ENCODE measurements at places on chromosomes 1 and 21.

DNA sequence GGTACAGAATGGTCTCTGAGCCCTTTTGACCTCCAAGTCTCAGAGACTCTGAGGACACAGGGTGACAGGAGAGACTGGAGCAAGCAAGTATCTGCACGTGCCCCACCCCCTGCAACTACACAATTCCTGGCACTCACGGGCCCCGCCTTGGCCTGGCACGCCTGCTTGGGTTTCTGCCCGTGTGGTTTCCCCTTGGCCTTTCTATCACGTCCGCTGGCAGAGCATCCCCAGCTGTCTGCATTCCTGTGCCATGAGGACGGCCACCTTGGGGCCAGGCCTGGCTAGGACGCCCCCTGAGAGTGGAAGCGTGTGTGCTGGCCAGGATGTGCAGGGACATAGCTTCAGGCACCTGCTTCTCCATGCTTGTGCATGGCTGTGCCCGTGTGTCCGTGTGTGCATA is 14.3 kb upstream of the EDN2 start:
- no peak for DNase-seq

- no peak for DNase-seq
Measured at GRCh38 chr1:52913014-52913413, 8.5 kb downstream of the ECHDC2 start.

DNA sequence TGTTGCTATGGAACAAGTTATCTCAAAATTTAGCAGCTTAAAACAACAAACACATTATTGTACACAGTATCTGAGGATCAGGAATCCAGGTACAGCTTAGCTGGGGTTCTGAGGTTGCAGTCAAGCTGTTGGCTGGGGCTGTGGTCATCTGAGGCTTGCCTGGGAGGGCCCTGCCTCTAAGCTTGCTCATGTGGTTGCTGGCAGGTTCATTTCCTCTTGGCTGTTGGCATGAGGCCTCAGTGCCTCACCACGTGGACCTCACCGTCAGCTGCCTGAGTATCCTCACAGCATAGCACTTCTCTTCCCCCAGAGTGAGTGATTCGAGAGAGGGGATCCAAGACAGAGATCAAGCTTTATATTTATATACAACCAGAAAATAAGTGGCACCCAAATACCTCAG is 18.6 kb downstream of the NTPCR start:
- DNase-seq = no peak

DNA sequence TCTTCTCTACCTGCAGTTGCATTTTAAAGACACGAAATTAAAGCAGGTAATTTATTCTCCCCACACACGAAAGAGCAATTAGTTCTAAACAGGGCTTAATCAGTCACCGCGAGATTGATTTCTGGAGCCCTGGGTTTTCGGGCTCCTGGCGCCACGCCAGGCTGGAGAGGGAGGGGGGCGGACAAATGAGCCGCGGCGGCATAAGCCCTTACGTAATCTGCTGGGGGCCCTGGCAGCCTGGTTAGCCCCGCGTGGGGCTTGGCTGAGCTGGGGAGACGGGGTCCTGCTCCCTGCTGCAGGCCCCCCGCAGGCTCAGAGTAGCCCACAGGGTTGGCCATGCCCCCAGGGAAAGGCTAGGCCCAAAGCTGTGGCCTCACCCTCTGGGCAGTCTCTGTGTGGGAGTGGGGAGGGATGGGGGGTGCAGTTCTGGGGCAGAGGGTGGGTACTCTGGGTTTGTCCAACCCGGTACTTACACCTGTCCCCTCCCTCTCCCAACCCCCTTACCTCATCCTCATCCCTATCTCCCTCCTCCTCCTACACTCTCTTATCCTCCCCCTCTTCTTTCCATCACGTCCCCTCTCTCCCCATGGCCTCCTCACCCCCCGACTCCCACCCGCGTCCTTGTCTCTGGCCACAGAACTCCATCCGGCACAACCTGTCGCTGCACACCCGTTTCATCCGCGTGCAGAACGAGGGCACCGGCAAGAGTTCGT is 19.9 kb downstream of the FOXO6 start:
- peak; percentile 93 for DNase-seq

- DNase-seq = no peak
Measured at GRCh38 chr21:38777531-38777930, 28.2 kb upstream of the ETS2 start.

GRCh38 chr1:25634066-25634465 is 17.5 kb downstream of the MAN1C1 start:
- no peak for DNase-seq

- DNase-seq = no peak
Measured at GRCh38 chr1:178030467-178030866, 60.6 kb upstream of the SEC16B start.

- DNase-seq = no peak
Measured at GRCh38 chr1:98035602-98036002, 114.8 kb upstream of the DPYD start.

DNA sequence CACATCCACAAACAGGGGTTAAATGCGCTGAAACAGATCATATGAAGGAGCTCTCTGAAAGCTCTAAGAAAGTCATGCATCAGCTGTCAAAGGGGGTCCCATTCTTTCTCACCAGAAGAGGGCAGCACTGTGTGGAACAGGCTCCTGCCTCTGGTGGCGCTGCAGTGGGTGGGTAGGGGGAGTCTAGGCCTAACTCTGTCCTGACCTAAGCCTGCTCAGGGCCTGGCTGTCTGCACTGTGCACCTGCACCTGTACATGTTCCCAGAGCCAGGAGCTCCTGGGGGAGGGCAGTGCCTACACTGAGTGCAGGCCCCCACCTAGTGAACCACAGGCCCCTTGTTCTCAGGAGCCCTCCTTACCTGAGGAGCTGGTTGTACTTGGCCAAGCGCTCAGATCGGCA is 16.0 kb downstream of the ENO1 start:
- no peak for DNase-seq

GRCh38 chr1:9589719-9590157 is 1.0 kb downstream of the TMEM201 start:
- DNase-seq = no peak

- no peak for DNase-seq
Measured at GRCh38 chr1:57586842-57587241, 163.0 kb upstream of the DAB1 start.

DNA sequence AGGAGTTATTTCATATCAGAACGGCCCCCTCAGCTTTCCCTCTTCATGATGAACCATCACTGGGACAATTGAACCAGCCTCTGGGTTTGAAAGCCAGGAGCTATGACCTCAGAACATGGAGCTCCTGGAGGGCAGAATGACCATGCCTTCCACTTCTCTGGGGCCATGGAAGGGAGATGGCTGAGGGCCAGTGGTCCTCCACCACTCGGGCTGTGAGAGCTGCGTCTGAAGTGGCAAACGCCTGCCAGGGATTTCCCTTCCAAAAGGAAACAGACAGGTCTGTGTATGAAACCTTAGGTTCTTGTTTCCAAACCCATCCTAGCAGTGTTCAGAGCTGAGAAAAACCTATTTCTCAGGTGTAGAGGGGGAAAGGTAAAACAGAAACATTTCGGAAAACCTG is 22.5 kb downstream of the PKP1 start:
- no peak for DNase-seq

GRCh38 chr21:14092834-14093560 is 117.8 kb downstream of the LIPI start:
- DNase-seq = no peak

GRCh38 chr1:156553860-156554485 is 18.4 kb downstream of the IQGAP3 start:
- DNase-seq = no peak

DNA sequence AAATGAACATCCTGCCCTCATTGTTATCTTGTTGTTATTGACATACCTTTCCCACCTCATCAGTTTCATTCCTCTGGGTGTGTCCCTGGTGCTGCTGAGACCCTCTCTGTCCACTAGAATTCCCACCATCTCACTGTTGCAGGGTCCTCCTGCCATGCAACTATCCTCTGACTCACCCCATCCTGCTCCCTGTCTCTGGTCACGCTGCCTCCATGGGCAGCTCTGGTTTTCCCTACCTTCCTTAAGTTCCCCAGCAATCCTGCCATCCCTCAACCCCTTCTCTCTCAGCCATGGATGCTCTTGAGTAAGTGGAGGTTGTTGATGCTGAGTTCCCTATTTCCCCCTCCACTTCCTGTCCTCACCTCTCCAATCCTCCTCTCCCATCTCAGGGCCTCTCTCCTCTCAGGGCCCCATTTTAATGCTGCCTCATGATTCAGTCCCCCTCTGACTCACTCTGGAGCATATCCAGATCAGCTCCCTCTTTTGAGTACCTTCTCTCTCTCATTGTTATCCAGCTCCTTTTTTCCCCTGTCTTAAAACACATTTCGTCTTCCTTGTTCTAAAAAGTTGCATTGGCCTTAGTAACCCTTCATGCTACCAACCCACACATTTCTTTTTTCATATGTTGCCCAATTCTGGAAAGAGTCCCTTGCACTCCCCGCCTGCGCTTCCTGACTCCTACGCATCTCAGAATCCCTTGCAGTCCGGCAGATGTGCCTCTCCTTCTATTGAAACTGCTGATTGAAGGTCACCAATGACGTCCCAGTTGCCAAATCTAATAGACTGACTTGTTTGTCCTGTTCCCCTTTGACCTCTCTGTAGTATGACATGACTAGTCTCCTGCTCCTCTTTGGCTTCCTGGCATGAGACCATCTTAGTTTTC is 92.0 kb downstream of the CNIH3 start:
- no peak for DNase-seq

- no peak for DNase-seq
Measured at GRCh38 chr1:155017946-155018316, 15.3 kb downstream of the ZBTB7B start.

GRCh38 chr1:21317035-21317689 is 26.9 kb upstream of the ECE1 start:
- no peak for DNase-seq

- DNase-seq = no peak
Measured at GRCh38 chr1:209375097-209375496, 208.4 kb upstream of the CAMK1G start.

DNA sequence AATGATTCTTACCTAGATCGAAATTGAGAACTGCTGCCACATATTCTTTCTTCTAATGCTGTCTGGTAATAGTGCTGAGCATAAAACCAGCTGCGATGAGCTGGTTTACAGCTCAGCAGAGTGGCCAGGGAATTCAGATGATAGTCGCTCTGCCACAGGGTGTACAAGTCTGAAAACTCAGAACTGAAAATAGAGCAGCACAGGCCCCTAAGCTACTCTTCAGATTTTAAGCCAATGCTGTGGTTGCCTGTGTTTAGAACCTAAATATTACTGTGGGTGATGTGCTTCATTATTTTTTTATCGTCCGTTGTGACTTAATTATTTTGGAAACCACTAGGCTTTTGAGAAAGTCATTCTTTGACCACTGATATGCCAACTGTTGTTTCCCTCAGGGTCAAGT is 152.0 kb downstream of the ADGRL4 start:
- DNase-seq = no peak

DNA sequence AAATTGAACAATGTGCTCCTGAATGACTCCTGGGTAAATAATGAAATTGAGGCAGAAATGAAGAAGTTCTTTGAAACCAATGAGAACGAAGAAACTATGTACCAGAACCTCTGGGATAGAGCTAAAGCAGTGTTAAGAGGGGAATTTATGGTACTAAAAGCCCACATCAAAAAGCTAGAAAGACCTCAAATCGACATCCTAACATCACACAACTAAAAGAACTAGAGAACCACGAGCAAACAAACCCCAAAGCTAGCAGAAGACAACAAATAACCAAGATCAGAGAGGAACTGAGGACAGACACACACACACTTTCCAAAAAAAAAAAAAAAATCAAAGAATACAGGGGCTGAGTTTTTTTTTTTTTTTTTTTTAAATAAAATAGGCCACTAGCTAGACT is 564.2 kb downstream of the SMYD3 start:
- DNase-seq = no peak

GRCh38 chr1:191125950-191126349 is 648.3 kb upstream of the BRINP3 start:
- no peak for DNase-seq

DNA sequence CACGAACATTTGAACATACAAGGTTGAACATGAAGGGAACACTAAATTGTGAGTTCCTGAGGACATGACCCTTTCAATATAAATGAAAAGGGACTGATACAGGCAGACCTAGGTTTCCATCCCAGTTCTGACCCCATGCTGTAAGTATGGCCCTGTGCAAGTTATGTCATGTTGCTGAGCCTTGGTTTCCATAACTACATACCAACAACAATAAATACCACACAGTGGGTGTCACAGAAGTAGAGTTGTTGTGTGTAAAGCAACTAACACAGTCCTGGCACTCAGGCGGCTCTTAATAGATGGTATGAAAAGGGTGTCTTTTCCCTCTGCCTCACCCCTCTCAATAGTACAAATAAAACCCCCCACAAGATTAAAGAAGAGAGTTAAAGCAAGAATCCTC is 140.8 kb downstream of the LMX1A start:
- no peak for DNase-seq

DNA sequence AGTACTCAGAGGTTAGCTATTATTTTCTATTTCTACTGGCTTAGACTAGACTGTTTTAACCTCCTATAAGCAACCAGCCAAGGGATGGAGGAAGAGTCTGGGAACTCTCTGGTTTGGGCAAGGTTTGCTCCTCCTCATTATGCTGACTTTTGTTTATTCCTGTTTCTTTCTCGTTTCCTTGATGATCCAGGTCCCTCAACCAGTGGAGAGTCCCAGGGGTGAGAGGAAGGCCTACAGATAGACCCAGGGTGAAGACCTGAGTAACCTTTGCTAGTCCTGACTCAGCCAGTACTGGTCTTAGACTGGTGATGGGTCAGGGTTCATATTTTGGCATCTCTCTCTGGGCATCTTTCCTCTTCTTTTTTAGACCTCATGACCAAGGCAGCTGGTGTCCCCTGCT is 5.4 kb downstream of the TUFT1 start:
- DNase-seq = no peak

DNA sequence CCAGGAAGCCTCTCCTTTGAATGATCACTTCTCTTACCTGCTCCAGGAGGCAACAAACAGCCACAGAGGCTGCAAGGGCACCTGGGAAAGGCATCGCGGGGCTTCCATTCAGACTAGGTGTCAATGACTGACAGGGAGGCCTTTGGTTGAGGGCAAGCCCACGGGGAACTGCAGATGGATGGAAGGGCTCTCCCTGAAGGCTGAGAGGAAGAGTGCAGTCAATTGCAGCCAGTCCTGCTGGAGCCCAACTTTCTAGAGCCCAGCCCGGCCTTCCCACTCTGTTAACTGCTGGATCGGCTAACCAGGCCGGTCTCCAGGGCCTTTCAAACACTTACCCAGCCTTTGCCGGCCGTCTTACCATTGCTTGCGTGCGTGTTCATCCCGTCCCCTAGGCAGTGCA is 89.3 kb downstream of the LACTBL1 start:
- DNase-seq = no peak

GRCh38 chr1:3939242-3940080 is 39.4 kb upstream of the C1orf174 start:
- no peak for DNase-seq

DNA sequence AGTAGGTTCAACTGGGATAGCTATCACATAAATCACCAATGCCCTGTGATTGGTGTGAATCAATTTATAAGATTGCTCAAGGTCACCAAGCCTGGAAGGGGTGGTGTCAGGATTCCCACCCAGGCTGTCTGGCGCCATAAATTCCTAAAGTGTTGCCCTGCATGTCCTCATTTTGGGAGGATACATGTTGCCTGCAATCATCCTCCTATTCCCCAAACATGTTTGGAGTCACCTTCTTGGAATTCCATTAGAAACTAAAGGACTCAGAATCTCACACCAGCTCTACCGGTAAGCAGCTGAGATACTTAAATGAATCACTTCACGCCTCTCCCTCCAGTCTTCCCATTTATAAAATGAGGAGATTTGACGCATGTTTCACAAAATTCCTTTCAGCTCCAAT is 54.1 kb upstream of the SLC45A1 start:
- DNase-seq = no peak
